ENCODE measurements at places on chromosomes 16 and 17.

GRCh38 chr17:36849871-36850348, 87.4 kb upstream of the LHX1 start:
- no peak for DNase-seq

DNA sequence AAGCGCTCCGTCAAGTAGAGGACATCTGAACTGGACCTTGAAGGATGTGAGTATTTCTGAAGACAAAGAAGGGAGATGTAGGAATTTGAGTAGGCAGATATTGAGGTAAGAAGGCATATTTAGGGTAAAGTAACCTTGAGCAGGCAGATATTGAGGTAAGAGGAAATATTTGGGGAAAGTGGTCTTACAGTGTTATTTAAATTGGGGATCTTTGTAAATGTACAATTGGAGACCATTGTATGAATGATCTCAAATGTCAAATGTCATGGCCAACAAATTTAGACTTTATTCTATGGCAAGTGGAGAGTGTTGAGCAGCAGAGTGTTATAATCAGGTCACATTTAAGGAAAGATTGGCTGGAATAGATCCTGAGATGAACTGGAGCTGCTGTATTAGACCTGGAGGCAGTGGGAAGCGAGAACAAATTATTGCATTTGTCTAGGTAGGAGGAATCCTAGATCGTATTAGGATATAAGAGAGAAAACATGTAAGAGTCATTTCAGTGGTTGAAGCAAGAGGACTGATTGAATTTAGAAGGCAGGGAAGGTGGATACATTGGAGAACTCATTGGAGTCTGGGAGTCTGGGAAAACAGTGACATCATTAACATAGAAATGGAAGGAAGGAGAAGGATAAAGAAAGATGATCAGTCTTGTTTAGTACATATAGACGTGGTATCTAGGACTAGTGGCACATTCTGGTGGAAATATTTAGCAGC, 165.6 kb downstream of the MAP2K6 start:
- no peak for DNase-seq

DNA sequence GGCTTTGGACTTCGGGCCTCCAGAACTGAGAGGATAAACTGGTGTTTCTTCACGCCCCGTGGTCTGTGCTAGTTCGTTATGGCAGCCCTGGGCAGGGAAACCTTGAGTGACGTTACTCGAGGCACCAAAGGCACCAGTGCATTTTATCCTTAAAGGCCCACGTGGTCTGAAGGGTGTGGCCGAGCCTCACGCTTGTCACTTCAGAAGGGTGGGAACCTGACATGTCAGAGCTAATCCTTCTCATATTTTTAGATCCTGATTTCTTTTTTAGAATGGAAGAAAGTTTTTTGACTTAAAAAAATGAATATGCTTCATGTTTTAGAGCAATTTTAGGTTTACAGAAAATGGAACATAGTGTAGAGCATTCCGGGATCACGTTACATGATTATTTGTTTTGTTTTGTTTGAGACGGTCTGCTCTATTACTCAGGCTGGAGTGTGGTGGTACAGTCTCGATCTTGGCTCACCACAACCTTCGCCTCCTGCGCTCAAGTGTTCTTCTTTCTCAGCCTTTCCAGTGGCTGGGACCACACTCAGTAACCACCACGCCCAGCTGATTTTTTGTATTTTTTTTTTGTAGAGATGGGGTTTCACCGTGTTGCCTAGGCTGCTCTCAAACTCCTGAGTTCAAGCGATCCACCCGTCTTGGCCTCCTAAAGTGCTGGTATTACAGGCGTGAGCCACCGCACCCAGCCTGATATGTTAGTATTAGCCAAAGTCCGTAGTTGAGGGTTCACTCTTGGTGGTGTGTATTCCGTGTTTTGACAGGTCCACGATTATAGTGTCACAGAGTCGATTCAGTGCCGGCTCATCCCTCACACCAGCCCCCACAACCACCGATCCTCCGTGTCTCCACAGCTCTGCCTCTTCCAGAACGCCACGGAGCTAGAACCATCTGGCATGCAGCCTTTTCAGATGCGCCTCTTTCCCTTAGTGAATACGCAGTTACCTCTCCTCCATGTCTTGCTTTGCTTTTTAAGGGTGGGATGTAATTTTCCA, 47.9 kb downstream of the RAB11FIP3 start:
- no peak for DNase-seq

DNA sequence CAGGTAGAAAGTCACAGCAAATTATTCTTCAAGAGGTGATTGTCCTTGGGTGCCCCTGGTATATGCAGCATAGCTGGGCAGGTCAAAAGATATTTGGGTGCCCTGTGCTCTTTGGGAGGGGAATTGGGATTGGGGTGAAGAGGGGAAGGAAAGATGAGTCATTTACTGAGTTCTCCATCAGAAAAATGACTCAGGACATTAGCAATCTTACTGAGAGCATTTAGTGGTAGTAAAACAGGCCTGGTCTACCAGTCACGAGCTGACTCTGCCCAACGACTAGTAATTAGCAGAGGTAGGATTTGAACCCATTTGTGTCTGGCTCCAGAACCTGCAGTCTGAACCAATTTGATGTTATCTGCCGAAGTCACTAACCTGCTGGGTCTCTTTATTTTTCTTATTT, 6.0 kb upstream of the GRIN2A start:
- no peak for DNase-seq

- no peak for DNase-seq
Measured at GRCh38 chr16:59849716-59850115, 1115.6 kb upstream of the GOT2 start.

GRCh38 chr17:65564793-65565192, 3.3 kb upstream of the AXIN2 start:
- DNase-seq = no peak

DNA sequence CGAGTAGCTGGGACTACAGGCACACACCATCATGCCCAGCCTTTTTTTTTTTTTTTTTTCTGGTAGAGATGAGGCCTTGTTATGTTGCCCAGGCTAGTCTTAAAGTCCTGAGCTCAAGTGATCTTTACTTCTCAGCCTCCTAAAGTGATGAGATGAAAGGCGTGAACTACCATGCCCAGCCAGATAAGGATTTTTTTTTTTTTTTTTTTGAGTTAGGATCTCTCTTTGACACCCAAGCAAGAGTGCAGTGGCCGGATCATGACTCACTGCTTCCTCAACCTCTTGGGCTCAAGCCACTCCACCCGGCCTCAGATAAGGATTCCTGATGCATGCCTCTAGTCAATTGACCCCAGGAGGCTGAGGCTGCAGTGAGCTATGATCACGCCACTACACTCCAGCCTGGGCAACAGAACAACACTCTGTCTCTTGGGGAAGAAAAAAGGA, 11.2 kb upstream of the PLEKHG4 start:
- DNase-seq = no peak

GRCh38 chr17:36463916-36464764, 22.3 kb upstream of the ZNHIT3 start:
- peak; percentile 65 for DNase-seq

DNA sequence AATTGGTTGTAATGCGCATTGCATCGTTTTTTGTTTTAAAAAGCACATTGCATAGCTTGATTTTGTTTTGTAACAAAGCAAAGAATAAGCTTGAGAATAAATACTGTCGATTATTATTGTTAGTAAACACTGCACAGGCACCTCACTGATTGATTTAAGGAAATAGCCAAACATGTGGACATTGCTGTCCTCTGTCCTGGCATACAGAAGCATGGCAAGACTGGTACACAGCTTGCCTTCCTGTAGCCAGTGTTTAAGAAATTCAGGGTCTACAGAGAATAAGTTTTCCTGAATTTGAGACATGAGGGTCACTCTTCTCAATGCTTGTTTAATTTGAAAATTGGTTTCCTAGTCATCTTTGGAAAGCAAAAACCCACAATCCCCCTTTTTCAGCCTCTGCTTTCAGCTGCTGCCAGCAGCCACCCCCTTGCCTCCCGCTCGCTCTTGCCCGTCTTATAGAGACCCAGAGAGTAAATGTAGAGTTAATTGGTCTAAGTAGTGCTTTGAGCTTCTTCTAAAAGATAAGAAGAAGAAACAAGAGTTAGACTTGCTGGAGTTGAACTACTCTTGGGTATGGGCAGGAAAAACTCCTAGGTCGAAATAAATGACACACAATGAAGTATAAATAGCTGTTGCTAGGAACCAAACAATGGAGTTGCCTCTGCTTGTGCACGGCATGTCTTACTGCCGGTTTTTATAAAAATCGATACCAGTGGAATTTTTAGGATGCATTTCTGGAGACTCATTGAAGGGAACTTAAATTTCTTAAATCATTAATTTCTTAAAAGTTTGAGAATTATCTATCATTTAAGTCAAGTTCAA, 116.6 kb downstream of the MRTFB start:
- DNase-seq = no peak

DNA sequence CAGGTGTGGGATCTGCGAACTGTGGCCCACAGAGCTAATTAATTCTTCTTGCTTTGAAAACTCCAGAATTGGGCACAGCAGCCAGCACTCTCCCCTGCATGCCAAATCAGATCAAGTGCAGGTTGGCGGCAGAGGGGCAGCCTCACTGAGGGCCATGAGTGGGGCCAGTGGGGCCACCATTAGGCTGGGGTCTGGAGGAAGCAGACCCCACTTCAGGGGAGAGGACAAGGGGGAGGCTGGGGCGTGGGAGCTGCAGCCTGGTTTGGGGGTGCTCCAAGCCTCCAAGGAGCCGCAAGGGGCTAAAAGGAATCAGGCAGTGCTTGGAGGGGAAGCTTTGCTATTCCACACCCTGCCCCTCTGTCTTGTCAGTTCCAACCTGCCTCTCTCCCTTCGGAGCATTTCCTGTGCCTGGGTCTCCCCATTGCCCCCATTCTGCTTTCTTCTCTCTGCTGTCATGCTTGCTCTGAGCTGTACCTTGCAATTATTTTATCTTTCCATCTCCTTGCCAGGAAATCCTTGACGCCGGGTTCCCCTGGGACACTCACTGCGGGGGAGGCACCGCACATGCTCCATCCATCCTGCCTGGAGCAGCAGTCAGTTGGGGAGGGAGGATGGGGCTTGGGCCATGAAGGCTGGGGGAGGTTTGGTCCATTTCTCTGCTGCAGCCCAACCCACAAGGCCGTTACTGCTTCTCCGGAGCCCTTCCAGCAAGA, 3.3 kb upstream of the ABCC3 start:
- DNase-seq = no peak

DNA sequence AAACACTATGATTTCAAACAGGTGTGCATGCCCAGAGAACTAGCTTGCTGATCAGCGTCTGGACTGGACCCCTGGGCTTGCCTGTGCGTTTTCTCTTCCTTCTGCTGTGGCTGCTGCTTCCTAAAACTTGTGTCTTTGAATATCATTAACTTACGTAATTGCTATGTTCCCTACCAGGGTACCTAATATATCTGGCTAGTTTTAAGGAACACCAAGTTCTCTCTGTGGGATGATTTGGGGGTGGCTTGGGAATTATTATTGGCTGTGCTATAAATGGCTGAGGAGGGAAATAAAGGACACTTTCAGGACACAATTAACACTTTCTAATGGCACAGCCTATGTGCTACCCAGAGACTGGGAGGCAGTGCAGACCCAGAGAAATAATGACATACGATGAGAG, 606.0 kb upstream of the RBFOX1 start:
- DNase-seq = no peak

- no peak for DNase-seq
Measured at GRCh38 chr16:55876854-55877253, 1.7 kb upstream of the CES5A start.

DNA sequence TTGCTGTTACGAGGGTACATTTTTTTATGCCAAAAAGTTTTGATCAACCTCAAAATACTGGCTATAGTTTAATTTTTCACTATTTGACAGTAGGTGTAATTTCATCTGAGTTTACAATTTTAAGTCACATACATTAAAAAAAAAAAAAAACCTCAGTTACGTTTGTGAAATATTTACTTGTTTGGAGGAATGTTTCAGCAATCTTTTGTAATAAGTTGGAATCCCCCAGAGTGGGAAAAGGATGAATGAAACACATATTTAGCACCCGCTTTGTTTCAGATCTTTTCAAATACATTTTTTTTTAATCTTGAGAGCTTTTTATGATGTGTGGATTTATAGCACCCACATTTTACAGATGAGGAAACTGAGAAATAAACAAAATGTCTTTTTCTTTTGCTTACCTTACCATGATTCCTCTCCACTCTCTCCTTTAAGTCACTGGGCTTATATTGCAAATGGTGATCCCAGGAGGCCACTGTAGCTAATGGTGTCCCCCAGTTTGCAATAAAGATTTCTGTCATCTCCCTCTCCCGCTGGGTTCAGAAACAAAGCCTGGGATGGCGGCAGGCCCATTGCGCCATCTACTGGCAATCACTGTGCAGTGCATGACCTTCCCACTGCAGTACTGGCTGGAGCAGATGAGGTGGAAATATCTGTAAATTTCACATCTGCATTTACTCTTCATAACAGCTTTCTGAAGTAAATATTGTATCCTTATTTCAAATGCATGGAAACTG, 27.7 kb downstream of the TBC1D3B start:
- peak; percentile 48 for DNase-seq

- no peak for DNase-seq
Measured at GRCh38 chr17:39845052-39845846, 18.9 kb downstream of the IKZF3 start.

GRCh38 chr17:41751288-41751687, 16.8 kb upstream of the HAP1 start:
- DNase-seq = no peak

GRCh38 chr17:74156878-74157277, 46.6 kb upstream of the RPL38 start:
- no peak for DNase-seq

DNA sequence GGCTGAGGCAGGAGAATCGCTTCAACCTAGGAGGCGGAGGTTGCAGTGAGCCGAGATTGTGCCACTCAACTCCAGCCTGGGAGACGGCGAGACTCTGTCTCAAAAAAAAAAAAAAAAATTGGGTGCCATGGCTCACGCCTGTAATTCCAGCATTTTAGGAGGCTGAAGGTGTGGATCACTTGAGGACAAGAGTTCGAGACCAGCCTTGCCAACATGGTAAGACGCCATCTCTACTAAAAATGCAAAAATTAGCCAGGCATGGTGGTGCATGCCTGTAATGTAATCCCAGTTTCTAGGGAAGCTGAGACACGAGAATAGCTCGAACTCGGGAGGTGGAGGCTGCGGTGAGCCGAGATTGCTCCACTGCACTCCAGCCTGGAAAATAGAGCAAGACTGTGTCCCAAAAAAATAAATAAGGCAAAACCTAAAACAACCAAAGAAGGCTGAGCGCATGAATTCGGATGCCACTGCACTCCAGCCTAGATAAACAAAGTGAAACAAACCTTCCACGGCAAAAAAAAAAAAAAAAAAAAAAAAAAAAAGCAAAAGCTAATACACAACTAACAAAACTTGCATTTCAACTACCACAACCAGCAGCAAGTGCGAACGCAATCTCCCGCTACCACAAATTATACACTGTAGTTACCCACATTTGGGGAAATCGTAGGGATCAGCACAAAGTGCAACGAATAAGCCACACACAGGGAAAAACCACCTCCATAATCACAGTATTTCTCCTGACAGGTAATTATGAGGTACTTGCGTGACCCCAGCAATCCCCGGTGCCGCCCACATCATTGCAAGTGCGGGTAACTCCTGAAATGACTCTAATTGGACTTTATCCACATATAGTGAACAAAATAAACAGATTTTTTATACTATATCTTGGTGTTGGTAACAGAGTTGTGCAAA, 25.6 kb downstream of the TEX14 start:
- no peak for DNase-seq

DNA sequence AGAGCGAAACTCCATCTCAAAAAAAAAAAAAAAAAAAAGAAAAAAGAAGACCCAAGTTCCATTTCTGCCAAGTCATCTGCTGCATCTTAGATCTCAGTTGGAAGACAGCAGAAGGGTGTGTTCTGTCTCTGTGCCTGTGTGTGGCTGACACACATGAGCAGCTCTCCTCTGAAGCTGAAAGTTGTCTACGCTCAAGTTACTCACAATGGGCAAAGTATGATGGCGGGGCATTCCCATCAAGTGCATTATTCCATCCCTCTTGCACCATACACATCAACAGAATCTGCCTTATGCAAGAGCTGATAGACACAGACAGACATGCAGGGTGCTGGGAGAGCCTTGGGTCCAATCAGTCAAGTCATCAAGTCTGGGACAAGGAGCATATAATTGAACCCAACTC, 402.2 kb downstream of the XYLT1 start:
- no peak for DNase-seq

Measured in right renal pelvis (tissue), 4 donors.